Left renal pelvis (tissue), 4 donors: ENCODE measurements at places on chromosomes 6 and 20. TPM values are rescaled to one million over a fixed set of nuclear protein-coding genes. Genes with fewer than 3 reads are reported as not detected.

DNA sequence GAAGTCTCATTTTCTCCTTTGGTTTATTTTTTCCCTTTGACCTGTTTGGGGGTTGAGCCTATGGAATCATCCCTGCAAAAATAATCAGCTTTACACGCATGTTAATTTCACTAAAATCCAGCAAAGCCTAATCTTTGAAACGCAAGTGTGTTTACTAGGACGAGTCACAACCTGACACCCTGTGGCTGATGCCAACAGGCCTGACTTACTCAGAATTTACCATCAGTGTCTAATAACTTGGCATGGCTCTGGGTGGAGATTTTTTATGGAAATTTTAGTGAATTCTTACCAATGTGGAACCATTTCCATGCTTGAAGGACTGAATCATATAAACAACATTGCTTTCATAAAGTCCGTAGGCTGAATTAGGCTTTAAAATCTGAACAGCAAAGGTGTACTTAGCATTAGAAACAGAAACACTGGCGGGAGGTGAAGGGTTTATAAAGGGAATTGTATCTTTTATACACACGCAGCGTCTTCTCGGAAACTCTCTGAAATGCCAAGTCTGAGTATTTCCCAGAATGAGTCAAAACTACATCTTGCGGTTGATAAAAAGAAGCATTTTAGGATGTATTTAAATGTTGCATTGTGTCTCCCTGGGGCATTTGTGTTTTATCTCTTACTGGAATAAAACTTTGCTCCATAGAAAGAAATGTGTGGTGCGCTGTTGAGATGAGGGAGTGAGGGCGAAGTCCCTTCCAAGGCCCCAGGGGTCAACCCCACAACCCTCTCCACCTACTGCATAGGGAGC, 81.2 kb downstream of the DACT2 start:
- no peak for DNase-seq

GRCh38 chr6:2477666-2478065, 232.3 kb upstream of the GMDS start:
- no peak for DNase-seq

- no peak for DNase-seq
Measured at GRCh38 chr6:170147832-170148708, 142.8 kb downstream of the DLL1 start.

DNA sequence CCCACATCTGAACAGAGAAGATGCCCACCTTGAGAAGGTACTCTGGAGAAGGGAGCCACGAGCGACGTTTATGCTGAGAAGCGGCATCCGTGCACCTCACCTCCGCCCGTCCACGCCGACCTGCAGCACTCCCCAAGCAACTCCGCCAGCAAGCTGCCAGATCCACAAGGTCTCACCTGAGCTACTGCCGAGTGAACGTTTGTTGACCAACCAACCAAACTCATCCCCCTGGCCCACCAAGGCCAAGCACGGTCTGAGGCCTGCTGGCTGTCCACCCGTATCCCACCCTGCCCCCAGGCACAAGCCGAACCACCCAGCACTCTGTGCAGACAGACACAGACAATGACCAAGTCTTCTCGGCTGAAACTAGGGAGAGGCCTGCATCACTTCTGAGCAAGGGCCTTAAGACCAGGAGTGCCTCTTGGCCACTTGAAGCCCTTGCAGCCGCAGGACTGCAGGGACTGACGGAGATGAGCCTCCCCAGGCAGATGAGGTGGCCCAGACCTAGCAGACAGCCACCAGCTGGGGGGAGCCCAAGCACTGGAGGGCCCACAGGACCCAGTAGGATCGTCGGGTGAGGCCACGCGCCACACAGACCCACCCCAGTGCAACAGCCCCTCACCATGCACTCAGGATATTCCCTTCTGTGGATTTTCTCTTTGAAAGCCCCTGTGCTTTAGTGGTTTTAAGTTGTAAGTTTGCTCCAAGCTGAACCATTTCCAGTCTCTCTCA, 12.1 kb downstream of the TAF4 start:
- no peak for DNase-seq

GRCh38 chr6:150767161-150767560, 98.3 kb upstream of the MTHFD1L start:
- no peak for DNase-seq

GRCh38 chr20:12113468-12114371, 196.0 kb downstream of the BTBD3 start:
- no peak for DNase-seq

DNA sequence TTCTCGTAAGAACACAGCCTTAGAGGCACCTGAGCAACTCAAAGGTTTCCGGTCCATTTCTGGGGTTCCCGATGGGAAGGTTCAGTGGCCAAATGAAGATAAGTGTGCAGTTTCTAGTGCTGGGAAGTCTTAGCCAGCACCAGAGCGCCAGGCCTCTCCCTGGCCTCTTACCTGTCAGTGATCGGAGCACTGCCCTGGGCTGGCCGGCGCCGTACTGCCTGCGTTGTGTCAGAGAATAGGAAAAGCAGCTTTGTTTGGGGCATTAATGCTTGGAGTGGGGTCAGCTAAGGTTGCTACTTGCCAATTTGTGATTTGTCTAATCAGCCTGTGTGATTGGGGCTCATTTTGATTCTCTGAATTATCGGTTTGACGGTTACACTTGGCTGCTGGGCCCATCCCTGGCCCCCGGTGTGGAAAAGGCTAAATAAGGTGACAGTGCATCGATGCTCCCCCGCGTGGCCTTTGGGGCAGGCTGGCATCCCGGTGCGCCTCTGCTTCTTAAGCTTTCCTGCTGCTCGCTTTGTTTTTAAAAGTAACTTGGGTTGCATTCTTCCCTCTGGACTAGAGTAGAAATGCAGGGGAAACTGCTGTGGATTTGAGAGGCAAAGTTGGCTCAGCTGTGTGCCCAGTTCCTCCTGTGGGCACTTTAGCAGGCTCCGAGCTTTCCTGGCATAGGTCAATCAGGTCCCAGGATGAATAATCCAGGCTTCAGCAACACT, 51.8 kb downstream of the TCP11 start:
- DNase-seq: no peak

- no peak for DNase-seq
Measured at GRCh38 chr6:35492258-35492973, 4.5 kb downstream of the TEAD3 start.

- no peak for DNase-seq
Measured at GRCh38 chr6:166798652-166799051, 157.7 kb downstream of the RNASET2 start.

DNA sequence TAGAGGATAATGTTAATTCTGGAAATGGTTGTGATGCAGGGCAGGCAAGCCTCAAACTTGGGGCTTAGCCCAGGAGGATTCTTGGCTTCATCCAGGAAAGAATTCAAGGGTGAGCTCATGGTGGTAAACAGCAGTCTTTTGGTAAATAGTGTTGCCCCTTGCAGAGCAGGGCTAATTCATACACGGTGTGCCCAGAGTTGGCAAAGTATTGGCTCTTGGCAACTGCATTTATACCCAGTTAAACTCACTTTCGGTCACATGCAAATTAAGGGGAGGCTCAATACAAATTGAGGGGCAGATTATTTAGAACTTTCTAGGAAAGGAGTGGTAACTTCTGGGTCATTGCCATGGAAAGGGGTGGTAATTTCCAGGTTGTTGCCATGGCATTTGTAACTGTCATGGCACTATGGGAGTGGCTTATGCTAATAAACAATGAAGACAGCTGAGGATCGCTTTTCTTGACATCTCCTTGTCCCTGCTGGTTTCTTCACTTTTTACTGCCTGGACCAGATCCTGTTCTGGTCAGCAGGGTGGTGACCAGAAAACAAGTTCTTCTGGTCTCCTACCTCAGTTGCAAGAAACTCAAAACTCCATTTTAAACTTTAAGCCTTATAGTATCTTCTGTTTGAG, 3.9 kb upstream of the OTOR start:
- no peak for DNase-seq

- DNase-seq: peak; percentile 77
Measured at GRCh38 chr6:79544939-79545450, 7.8 kb upstream of the LCA5 start.

DNA sequence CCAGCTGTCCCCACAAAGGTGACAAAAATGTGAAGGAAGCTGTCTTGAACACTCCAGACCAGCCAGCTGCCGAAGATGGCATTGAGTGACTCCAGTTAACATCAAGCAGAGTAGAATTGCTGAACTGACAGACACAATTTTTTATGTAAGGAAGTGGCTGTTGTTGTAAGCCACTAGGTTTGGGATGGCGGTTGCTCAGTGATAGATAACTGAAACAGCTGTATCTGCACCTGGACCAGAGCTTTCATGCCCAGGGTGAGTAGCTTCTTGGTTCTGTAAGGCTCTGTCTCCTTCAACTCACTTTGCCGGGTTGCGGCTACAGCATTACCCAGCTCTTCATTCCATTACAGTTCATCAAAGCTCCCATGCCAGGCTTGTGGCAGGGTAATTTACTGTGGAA, 49.7 kb upstream of the DDR1 start:
- DNase-seq: no peak

- no peak for DNase-seq
Measured at GRCh38 chr6:26211963-26212362, 124.7 kb downstream of the HFE start.

- DNase-seq: no peak
Measured at GRCh38 chr20:19893356-19893755, 123.8 kb upstream of the NAA20 start.

- peak; percentile 24 for DNase-seq
Measured at GRCh38 chr6:39892490-39893129, 41.7 kb downstream of the MOCS1 start.

GRCh38 chr6:83221889-83222479, 28.8 kb downstream of the RWDD2A start:
- DNase-seq: no peak

GRCh38 chr6:13796781-13797180, 17.6 kb downstream of the MCUR1 start:
- DNase-seq: no peak

GRCh38 chr6:159692303-159693127, 526 bp downstream of the SOD2 start:
- DNase-seq: no peak

DNA sequence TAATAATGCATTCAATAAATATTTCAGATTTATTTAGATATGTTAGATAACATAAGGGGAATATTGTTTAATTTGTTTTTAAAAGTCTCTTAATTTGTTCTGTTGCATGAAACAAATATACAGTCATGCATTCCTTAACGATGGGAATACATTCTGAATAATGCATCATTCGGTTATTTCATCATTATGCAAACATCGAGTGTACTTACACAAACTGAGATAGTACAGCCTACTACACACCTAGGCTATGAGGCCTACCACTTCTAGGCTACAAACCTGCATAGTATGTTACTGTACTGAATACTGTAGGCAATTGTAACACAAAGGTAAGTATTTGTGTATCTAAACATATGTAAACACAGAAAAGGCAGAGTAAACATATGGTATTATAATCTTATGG, 118.7 kb downstream of the EPHA7 start:
- DNase-seq: no peak

GRCh38 chr20:7459083-7459482, 481.2 kb downstream of the HAO1 start:
- no peak for DNase-seq

- no peak for DNase-seq
Measured at GRCh38 chr20:13995841-13996240, 525 bp downstream of the MACROD2 start.

- no peak for DNase-seq
Measured at GRCh38 chr20:15616626-15617025, 956.6 kb downstream of the KIF16B start.

DNA sequence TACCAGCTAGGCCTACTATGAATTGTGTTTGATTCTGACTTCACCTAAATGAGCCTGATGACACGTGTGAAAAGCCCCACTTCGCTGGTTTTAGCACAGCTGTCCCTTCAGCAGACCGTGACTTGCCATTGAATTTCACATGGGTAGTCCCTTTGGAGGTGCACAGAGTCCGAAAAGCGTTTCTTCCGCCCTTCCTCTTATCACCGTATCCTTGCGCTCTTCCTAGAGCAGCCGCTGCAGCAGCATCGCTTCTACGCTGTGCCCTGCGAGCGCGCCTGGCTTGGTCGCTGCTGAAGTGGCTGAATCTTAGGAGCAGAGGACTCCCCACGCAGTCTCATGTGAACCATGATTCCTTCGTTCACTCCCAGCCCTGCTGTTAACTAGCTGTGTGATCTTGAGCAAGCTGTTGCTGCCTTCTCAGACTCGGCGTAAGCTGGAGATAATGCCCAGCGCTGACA, 127.0 kb downstream of the PACRG start:
- DNase-seq: no peak

GRCh38 chr6:41785689-41786450, 1.6 kb upstream of the TOMM6 start:
- no peak for DNase-seq

DNA sequence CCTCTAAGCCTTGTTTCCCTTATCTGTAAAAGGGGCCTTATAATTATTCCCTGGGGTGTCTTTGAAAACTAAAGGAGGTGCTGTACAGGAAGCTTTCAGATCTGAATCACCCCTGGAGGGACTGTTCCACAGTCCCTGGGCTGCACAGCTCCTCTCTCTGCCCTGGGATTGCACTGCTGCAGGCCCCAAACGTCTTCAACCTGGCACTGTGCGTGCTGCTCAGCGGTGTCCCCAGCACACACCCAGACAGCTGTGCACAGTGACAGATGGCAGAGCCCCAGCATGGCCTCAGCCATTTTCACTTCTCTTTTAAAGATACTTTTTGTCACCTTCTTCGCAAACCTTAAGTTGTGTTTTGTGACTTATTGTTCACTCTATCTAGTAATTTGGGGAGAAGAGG, 50.7 kb upstream of the INSM1 start:
- no peak for DNase-seq

DNA sequence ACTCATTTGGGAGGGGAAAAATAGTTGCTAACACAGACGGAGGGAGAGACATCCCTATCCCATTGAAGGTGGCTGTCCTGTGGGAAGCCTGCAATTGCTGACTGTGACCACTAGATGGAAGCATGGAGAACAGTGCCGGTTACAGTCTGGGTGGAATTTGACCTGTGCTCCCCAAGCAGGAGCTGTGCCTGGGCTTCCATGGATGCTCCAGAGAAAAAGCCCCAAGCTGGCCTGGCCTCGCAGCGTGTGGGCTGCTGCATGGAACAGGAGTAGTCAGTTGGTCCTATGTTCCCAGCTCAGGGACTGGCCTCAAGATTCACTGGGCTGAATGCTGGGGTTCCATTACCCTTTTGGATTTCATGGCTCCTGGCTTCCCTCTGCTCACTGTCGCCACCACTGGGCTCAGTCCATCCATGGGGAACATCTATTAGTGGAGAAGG, 116.3 kb upstream of the CHD6 start:
- no peak for DNase-seq

DNA sequence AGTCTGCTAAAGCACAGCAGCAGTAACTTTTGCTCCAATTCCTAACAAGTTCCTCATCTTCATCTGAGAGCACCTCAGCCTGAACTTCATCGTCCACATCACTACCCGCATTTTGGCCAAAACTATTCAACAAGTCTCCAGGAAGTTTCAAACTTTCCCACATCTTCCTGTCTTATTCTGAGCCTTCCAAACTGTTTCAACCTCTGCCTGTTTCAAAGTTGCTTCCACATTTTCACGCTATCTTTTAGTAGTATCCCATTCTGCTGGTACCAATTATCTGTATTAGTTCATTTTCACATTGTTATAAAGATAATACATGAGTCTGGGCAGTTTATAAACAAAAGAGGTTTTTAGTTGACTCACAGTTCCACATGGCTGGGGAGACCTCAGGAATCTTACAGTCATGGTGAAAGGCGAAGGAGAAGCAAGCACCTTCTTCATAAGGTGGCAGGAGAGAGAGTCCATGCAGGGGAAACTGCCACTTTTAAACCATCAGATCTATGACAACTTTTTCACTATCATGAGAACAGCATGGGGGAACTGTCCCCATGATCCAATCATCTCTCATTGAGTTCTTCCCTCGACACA, 99.4 kb upstream of the GRIK2 start:
- no peak for DNase-seq

Gene EEF1A2
- polyA plus RNA-seq: 0.97 TPM

Gene FAM83B
- polyA plus RNA-seq: 8.6 TPM

Gene GPR63
- polyA plus RNA-seq: 3.4 TPM

Gene ATP6V1G2
- 7.0 TPM for polyA plus RNA-seq

Gene SIRPD
- polyA plus RNA-seq: not detected

Gene NKX2-4
- polyA plus RNA-seq: not detected
